ENCODE measurements at places on chromosomes 7 and 10. TPM values are rescaled to one million over a fixed set of nuclear protein-coding genes. Genes with fewer than 3 reads are reported as not detected.

MINDY4 gene
- total RNA-seq: 5.2 TPM

ANXA8L1 gene
- total RNA-seq: 51.0 TPM

PRLHR gene
- total RNA-seq: under 0.01 TPM

SPDYE3 gene
- not detected for total RNA-seq

NYAP1 gene
- 1.7 TPM for total RNA-seq

FXYD4 gene
- not detected for total RNA-seq

NPSR1 gene
- not detected for total RNA-seq

C10orf105 gene
- total RNA-seq: under 0.01 TPM
